ENCODE measurements at places on chromosomes 7 and 10.

DNA sequence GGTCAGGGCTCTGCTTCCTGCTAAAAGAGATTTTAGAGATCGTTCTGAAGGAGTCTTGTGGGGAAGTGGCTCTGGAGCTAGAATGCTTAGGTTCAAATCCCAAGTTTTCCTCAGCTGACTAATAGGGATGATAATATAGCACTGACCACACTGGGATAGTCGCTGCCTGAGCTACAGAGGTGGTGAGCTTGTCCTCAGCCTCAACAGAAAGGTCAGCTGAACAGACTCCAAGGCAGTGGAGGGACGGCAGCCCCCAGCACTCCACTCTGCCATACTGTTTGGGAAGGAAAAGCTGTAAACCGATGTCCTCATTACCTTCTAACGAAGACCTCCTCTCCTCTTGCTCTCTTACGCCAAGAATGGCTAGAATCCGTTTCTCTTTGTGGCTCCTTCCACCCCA lies 36.2 kb downstream of the KAT6B start:
- DNase-seq, result no peak

DNA sequence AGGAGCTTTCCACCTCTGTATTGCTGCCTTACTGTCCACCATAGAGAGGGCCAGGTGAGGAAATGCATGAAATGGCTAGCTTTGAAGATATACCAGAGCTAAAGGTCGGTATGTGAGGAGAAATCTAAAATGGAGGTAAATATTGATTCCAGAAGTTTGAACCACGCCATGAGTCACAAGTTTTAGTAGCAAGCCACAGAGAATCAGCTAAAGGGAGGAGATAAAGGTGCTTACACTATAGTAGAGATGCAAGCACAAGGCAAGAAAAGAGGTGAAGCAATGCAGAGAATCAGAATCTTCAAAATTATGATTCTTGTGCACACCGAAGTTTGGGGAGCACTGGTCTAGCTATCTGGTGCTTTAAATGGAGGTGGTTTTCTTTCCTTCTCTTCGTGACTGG lies 3.0 kb upstream of the GSAP start:
- no peak for DNase-seq

GRCh38 chr10:92290076-92290836 lies 622 bp downstream of the CPEB3 start:
- peak; percentile 27 for DNase-seq

DNA sequence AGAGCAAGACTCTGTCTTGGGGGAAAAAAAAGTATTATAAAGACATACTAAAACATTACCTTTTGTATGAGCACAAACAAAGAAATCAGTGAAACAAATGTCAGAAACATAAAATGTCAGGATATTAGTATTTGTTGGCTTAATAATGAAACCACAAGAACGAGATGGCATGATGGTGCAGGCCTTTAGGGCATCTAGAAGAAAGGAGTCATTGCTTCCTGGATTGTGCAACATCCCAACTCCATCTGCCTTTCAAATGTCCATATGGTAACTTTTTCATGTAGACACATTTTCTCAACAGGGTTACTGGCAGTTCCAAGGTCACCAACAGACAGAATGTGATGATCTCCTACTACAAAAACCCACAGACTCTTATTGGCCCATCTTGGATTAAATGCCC lies 96.6 kb downstream of the ZNF248 start:
- no peak for DNase-seq

DNA sequence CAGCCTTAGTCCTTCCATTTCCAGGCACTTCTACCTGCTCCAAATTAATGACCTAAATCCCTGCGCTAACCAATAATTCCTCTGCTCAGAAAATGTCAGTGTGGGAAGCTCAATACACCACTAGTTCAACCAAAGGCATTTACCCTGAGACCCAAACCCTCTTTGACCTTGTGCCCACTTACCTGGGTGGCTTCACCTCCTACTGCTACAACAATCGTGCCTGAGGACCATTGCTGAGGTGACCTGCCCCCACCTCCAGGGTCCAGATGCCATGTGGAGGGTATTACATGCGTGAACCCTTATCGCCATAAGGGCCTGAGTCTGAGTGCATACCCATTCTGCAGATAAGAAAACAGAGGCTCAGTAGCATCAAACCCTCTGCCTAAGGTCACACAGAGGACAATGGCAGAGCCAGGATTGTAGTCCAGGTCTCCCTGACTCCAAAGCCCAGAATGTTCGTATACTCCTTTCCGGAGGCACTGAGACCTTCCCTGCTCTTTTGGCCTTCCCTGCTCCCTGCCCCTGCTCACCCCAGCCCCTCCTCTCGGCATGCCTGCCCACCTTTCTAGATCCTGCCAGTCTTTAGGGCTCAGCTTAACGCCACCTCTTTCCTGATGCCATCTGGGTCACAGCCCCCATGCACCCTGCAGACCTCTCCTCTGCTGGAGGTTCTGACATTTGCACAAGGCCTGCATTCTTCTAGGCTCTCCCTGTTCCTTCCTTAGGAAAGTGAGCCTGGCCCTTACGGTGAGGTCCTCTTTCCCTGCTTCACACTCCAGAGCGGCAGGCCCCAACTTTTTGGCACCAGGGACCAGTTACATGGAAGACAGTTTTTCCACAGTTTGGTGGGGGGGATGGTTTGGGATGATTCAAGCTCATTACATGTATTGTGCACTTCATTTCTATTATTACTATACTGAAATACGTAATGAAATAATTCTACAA lies 94.9 kb downstream of the CHST15 start:
- DNase-seq, result no peak

DNA sequence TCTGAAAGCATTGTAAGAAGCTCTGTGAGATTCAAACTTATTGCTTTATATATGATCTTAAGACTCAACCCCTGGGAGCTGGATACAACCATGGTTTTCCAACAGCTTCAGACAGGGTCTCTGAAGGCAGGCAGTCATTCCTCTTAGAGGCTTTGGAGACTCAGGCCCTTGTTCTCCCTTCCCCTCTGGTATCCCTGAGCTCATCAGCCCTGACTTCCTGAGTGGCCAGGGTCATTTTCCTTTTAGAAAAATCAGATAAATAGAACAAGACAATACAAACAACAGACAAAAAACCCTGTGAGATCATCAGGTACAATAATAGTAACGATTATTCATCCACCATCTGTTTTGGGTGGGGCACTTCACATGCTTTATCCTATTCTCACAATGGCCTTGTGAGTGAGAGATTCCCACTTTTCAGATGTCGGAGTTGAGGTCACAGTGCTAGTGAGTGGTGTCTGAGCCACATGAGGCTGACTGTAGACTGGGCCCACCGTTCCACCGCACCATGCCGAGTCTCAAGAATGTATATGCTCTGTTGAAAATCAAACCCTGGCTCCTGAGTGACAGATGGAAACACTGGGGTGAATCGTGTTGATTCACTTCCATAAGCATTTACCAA lies 144.2 kb downstream of the CXCL12 start:
- no peak for DNase-seq

- no peak for DNase-seq
Observed at GRCh38 chr7:750111-750905, 23.2 kb upstream of the PRKAR1B start.

DNA sequence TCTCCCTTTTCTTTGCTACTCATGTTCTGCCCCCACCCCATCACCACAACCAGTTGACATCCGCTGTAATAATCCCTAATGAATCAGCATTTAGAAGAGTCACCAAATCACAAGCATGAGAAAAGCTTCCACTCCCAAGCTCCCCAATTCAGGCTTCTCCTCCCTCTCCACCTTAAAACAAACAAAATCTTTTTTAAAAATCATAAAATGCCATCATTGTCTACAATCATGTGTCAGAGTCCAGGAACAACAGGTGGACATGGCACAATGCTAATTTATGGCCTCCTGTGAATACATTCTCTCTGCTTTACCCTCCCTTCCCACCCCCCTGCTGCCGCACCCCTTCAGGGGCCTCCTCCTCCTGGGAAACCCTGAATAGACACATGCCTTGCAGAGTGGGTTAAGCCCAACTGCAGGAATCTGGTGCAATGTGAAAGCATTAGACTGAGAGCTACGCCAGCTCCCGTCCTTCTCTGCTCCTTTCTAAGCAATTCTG lies 3.7 kb downstream of the LRRC4 start:
- DNase-seq, result no peak

DNA sequence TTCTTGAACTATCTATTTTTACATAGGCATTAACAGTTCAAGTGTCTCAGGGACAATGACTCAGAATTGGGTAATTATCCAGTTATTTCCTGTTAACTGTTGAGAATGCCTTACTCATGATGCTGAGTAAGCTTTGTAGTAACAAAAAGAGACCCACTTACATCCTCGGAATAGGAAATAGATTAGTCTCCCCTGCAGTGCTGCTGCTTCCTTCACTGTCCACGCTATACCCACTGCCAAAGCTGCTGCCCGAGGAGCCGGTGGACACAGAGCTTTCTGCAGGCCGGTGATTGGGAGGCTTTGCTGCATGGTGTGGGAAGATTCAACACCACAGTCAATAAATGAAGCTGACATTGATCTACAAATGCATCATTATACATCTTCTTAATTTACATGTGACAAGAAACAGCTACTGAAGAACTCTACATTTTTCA lies 357.1 kb downstream of the PCLO start:
- peak; percentile 70 for DNase-seq

DNA sequence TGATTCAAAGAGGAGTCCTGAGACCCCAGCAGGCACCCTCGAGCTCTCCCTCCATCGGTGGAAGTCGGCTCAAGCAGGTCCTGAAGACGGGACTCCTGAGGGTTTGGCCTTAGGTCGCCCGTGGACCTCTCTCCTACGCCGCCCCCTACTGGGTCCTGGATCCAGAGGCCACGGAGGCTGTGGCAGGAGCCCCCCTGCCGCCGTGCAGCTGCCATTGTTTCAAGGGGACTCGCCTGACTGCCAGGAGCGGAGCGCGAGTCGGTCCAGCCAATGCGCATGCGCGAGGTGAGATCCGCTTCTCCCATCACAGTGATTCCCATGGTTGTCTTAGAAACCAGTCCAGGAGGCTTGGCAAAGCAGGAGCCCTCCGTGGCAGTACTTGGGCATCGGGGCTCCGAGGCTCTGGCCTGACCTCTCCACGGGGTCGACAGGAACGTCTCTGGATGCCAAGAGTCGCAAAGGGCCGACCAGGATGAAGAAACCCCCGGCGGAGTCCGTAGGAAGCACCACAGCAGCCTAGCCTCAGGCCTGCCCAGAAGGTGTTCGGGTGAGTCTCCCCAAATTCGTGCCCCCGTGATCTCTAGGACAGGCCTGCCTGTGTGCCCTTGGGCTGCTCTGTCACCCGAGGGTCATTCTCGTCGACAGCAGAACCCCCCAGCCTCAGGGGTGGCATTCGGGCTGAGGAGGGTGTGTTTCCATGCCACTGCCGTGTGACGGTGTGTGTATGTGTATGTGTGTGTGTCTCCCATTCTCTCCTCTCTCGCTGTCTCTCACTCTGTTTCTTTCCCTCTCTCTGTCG lies 322.3 kb downstream of the ZNF716 start:
- DNase-seq, result no peak

GRCh38 chr10:34200355-34200901 lies 614.7 kb downstream of the PARD3 start:
- no peak for DNase-seq

DNA sequence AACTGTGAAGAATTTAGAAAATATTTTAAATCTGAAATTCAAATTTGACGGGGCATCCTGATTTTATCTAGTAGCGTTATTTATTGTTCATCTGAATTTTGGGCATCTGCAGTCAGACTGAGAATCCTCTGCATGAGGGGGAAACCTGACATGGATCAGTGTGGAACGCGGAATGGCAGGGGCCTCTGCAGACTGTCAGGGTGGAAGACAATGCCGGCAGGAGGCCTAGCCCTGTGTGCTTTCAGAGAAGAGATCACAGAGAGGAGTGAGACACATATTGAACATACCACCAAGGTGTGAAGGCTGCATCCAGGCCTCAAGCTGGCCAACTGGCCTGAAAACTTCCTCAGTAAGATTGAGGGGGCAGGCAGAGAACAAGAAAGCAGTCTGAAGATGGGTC lies 921.1 kb upstream of the GHITM start:
- no peak for DNase-seq

- DNase-seq, result no peak
Observed at GRCh38 chr10:93595378-93596161, 5.5 kb downstream of the RBP4 start.

DNA sequence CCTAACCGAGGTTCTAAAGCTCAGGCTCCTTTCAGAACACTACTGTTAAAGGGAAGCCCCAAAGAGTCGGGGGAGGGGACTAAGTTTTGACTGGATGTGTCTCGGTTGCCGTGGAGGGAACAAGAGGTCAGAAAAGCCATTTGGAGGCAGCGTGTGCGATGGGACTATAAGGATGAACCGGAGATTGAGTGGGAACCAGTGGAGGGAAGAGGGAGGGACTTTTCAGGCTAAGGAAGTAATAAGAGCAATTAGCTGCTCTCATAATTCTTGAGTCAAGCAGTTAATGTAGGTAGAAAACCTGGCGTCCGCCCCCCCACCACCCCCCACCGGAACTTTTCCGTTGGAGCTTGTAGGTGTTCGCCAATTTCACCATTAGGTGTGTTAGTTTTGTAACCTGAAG lies 491 bp upstream of the AKAP9 start:
- DNase-seq, result no peak

DNA sequence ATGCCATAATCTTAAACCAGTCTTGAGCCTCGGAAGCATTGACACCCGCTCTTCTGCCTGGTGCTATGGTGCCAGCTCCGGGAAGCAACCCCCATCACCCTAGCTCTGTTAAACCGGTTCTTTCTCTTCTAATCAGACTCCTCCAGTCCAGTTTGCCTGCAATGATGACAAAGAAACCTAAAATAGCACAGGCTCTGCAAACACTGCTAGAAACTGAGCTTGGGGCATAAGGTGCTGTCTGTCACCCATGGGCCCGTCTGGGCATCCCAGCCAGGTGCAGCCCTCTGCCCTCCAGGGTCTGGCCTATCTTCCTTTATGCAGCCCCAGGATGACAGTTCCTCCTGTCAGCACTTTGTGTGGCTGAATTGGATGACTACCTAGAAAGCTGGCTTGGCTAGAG lies 14.2 kb upstream of the CAMK2G start:
- no peak for DNase-seq

GRCh38 chr7:118220583-118220982 lies 3.9 kb upstream of the ANKRD7 start:
- no peak for DNase-seq

GRCh38 chr10:132904181-132904813 lies 38.1 kb downstream of the CFAP46 start:
- peak; percentile 26 for DNase-seq

DNA sequence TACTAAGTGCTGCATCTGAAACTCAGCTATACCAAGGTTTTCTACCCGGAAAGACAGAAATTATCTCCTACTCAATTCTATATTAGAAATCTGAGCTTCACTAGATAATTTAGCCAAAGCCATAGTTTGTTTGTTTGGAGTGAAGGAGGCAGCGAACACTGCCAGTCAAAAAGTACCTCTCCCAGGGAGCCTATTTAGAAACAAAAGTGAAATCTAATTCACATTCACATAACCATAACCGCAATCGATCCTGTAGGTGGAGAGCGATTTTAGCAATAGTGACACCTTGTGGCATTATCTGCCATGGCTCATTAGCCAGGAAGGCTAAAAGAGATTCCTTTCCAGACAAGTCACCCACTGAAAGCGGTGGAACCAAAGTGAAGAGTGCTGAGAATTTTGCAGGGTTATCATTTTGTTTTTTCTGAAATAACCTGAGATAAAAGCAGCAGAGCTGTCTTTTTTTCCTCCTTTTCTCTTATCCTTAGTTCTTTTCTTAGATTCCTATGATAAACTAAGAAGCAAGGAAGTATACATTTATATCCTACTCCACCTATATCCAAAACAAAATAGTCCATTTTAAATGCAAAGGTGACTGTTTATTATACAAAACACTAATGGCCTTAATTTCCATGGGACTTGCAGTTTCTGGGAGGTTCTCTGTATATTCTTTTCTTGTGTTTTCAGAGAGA lies 83.7 kb upstream of the BET1 start:
- peak; percentile 8 for DNase-seq

- DNase-seq, result no peak
Observed at GRCh38 chr7:25180592-25180923, 47.7 kb downstream of the NPVF start.

GRCh38 chr7:1210321-1210978 lies 22.2 kb upstream of the UNCX start:
- DNase-seq, result no peak

All from HL-60 (cell line).